NCI-H1417 treated with DMSO at 0.1 percent for 48 hours (cell line): ENCODE measurements at places on chromosomes 16 and 17.

DNA sequence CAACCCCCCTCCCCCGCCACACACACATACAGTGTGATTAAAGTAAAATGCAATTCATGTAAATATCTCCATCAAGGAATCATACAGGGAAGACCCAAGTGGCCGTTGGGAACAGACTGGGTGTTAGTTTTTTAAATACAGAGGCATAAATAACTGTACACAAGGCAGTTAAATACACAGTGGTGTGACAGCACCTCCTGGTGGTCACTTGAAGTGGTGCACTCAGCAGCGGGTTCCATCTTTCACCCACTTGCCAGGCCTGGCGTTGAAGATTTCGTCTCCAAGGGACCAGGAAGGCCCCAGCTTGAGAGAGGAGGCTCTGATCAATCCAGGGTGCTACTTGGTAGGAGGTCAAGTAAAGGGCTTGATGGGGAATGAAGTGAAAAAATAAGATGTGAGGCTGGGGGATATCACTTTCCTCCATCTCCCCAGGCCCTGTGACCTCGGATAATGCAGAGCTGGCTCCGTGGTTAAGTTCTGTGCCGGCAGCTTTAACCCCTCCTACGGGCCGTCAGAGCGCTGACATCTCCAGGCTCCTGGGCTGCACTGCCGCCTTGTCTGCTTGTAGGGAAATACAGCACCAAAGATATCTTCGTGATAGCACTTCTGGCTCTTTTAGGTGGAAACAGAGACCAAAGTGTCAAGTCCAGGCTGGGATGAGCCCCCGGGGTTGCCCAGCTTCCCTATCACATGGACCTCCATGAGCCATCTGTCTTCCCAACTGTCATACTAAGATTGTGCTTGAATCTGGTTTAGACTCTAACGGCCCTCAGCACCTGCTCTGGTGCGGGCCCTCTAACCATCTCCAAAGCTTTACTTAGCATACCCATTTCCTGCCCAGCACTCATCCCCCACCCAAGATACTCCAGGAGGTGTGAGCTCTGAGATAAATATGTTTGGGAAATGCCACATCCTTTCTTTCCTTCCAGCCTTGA lies 20.7 kb downstream of the LGALS9 start:
- no peak for DNase-seq

GRCh38 chr16:26993963-26994362 lies 72.8 kb upstream of the C16orf82 start:
- DNase-seq, result no peak

DNA sequence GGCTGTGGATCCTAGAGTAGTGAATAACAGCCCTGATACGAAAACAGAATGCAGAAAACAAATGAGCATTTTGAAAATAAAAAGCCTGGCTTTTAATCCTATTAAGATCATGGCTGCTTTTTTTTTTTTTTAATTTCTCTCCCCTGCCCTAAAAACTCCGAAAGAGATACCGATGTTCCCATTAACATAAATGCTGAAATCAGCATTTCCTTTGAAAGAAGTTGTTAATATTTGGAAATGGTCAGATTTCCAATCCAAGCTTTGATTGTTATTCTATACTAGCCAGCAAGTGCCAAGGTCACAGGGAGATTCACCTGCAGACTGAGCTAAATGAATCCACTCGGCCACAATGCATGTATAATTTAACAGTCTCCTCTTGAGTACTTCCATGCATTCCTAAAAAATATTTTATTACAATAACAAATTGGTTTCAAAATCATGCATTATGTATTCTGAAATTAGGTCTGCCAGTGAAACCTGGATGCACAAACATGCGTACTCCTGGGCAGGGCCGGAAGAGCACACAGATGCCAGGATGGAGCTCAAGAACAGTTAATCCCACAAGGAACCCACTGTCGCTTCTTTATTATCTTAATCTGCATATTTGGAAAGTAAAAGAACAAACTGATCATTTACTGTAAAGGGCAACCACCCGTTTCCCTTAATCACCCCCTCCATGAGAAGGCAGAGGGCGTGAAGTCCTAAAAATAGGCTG lies 521.5 kb upstream of the ZFHX3 start:
- no peak for DNase-seq

- no peak for DNase-seq
Observed at GRCh38 chr16:86033971-86034370, 135.0 kb downstream of the IRF8 start.

- no peak for DNase-seq
Observed at GRCh38 chr16:27108051-27108770, 41.5 kb downstream of the C16orf82 start.

DNA sequence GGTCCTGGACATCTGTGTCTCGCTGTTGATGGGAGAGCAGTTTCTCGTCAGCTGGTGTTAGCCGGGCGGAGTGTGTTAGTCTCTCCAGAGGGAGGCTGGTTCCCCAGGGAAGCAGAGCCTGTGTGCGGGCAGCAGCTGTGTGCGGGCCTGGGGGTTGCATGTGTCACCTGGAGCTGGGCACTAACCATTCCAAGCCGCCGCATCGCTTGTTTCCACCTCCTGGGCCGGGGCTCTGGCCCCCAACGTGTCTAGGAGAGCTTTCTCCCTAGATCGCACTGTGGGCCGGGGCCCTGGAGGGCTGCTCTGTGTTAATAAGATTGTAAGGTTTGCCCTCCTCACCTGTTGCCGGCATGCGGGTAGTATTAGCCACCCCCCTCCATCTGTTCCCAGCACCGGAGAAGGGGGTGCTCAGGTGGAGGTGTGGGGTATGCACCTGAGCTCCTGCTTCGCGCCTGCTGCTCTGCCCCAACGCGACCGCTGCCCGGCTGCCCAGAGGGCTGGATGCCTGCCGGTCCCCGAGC lies 17.9 kb downstream of the GAA start:
- DNase-seq, result no peak

DNA sequence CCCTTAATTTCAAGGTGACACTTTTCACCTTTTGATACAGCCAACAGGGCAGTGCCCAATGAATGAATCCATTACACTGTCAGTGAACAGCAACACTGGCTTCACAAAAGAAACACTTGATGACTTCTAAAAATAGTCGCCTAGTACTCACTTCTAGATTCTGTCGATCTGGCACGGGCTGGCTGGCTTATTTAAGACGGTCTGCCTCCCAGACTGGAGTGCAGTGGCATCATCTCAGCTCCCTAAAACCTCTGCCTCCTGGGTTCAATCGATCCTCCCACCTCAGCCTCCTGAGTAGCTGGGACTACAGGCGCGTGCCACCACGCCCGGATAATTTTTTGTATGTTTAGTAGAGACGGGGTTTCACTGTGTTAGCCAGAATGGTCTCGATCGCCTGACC lies 1.9 kb downstream of the NDUFAB1 start:
- no peak for DNase-seq

DNA sequence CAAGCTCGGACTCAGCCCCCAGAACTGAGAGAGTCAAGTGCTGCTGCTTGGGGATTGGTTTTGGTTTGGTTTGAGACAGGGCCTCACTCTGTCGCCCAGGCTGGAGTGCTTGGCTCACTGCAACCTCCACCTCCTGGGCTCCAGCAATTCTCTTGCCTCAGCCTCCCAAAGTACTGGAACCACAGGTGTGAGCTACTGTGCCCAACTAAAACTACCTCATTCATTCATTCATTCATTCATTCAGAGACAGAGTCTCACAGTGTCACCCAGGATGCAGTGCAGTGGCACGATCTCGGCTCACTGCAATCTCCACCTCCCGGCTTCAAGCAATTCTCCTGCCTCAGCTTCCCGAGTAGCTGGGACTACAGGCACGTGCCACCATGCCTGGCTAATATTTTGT lies 24.7 kb downstream of the UNKL start:
- no peak for DNase-seq

- DNase-seq, result no peak
Observed at GRCh38 chr17:6415616-6416015, 19.3 kb downstream of the AIPL1 start.
